GM12878 (cell line): ENCODE measurements at places on chromosomes 6 and 20. TPM values are rescaled to one million over a fixed set of nuclear protein-coding genes. Genes with fewer than 3 reads are reported as not detected.
A peak's percentile ranks its signal among the peaks of the same experiment; 100 is the strongest.

DNA sequence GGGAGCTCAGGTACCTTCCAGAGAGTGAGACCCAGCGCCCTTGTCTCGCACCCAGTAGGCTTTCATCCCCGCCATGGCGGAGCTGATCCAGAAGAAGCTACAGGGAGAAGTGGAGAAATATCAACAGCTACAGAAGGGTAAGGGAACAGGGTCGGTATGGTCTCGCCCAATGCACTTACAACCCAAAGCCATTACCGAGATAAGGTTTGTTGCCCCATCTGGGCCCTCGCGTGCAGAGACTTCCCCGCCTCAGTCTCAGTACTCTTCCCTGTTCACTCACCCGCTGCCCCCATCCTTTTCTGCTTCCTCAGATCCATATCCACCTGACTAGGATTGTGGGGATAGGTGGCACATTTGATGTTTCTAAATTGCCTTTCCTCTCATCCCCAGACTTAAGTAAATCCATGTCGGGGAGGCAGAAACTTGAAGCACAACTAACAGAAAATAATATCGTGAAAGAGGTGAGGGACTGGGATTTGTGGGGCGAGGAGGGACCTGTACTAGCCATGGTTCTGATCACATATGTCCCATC, 449 bp downstream of the PFDN6 start:
- H3K4me3 ChIP-seq = peak overlapping the region; percentile 78
- H3K36me3 ChIP-seq = peaks cover 26% of the 10 kb centered on the region
- peak overlapping the region; percentile 74 for H3K27ac ChIP-seq
- H3K4me1 ChIP-seq = no peaks in the 10 kb centered on the region
- DNase-seq = no peak

PYGB gene
- 31.0 and 33.5 TPM in 2 replicates for total RNA-seq

DNA sequence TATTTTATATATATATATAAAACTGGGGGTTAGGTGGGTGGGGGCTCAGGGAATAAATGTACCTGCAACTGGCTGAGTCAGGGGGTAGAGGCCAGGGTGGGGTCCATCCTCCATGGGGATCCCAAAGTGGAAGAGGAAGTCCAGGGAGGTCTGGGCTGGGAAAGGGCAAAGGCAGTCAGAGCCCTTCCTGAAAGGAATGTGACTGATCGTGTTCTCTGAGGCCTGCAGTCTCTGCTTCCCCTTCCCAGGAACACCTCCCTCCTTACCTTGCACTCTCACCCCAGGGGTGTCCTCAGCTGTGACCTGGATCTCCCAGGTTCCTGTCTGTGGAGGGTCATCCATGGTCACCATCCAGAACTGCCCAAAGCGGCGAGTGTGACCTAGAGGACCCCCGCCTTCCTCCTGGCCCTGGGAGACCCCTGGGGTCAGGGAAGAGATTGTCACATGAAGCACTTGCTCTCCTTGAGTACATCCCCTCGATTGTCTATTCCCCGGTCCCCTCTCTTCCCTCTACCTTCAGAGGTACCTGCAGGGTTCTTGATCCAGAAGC, 4.7 kb downstream of the SAPCD1 start:
- H3K4me1 ChIP-seq = no peaks in the 10 kb centered on the region
- H3K4me3 ChIP-seq = no peak overlapping the region
- no peak for DNase-seq
- H3K27me3 ChIP-seq = no peaks in the 10 kb centered on the region
- no peak overlapping the region for H3K27ac ChIP-seq
- no peaks in the 10 kb centered on the region for H3K36me3 ChIP-seq

NFKBIE gene
- 53.6 and 57.0 TPM in 2 replicates for total RNA-seq

GRCh38 chr20:39935901-39936300, 753.1 kb downstream of the MAFB start:
- no peak overlapping the region for H3K4me3 ChIP-seq
- H3K36me3 ChIP-seq = no peaks in the 10 kb centered on the region
- no peaks in the 10 kb centered on the region for H3K27me3 ChIP-seq
- no peak for DNase-seq
- H3K4me1 ChIP-seq = no peaks in the 10 kb centered on the region

DNA sequence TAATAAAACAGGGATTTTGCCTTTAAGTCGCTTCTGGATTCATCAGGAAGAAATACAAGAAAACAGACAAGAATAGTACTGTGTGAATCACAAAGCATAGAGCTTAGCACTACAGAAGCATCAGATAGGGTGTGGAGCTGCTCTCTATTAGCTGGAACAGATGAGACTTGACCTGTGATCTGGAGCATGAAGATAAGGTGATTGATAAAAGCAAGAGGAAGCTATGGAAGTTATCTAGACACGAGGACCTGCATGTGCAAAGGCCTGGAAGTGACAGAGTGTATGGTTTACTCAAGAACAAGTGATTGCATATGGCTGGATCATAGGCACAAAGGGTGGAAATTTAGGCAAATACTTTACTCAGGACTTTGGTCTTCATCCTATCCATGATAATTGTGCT, 112.9 kb upstream of the MLIP start:
- DNase-seq = no peak
- no peak overlapping the region for H3K27ac ChIP-seq
- no peaks in the 10 kb centered on the region for H3K36me3 ChIP-seq
- H3K4me1 ChIP-seq = no peaks in the 10 kb centered on the region

- H3K27ac ChIP-seq = no peak overlapping the region
- no peak overlapping the region for H3K4me3 ChIP-seq
- H3K36me3 ChIP-seq = peaks cover under 1% of the 10 kb centered on the region; the same call in 1 of the 2 replicates
Observed at GRCh38 chr6:10725044-10725443, 2.2 kb downstream of the TMEM14C start.

GRCh38 chr6:107077710-107078109, 37.6 kb downstream of the BEND3 start:
- peaks cover 3% of the 10 kb centered on the region; the same call in 1 of the 2 replicates for H3K4me1 ChIP-seq
- H3K36me3 ChIP-seq = no peaks in the 10 kb centered on the region
- H3K4me3 ChIP-seq = no peak overlapping the region
- no peaks in the 10 kb centered on the region for H3K27me3 ChIP-seq
- H3K27ac ChIP-seq = no peak overlapping the region
- no peak for DNase-seq

- H3K27ac ChIP-seq = no peak overlapping the region
- H3K4me3 ChIP-seq = no peak overlapping the region
- no peaks in the 10 kb centered on the region for H3K27me3 ChIP-seq
- DNase-seq = no peak
- no peaks in the 10 kb centered on the region for H3K36me3 ChIP-seq
Observed at GRCh38 chr6:8530785-8531435, 95.6 kb upstream of the SLC35B3 start.
